Astrocyte of the hippocampus (primary cell): ENCODE measurements at places on chromosomes 5 and 9.

DNA sequence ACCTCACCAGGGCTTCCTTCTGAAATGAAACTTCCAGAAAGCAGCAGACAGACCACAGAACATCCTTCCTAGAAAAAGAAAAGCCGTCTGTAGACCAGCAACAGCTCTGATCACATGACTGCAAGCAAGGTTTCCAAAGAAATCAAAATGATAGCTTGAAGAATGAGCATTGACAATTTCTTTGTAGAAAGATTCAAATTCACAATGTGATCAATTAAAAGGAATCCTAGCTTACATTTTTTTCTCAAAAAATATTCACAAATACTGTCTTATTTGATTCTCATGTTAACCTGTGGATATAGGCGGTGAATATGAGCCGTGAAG is 144.9 kb downstream of the MTX3 start:
- no peak for DNase-seq

- peak; percentile 80 for DNase-seq
Observed at GRCh38 chr9:78866207-78867132, 569.5 kb downstream of the PSAT1 start.

GRCh38 chr9:77954013-77954665 is 77.5 kb downstream of the GNAQ start:
- peak; percentile 34 for DNase-seq

DNA sequence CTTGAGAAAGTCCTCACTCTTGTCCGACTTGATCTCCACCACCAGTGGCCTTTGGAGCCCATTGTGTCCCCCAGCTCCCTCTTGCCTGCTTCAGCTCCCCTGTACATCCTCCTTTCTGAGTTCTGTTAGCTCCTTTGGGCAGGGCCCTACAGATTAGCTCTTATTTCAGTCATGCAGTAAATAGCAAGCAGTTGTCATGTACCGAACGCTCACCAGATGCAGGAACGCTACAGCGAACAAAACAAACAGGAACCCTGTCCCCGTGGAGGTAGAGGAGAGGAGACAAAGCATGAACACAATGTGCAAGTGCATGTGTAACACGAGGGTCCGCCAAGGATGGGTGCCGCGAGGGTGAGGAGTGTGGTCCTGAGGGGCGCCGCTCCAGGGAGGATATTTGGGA is 111.3 kb downstream of the PDZD2 start:
- no peak for DNase-seq

GRCh38 chr9:79346350-79347020 is 225.3 kb upstream of the TLE4 start:
- DNase-seq: peak; percentile 63

GRCh38 chr5:144421411-144421810 is 250.7 kb downstream of the KCTD16 start:
- peak; percentile 69 for DNase-seq

- DNase-seq: peak; percentile 46
Observed at GRCh38 chr9:114177423-114178064, 22.2 kb downstream of the COL27A1 start.

DNA sequence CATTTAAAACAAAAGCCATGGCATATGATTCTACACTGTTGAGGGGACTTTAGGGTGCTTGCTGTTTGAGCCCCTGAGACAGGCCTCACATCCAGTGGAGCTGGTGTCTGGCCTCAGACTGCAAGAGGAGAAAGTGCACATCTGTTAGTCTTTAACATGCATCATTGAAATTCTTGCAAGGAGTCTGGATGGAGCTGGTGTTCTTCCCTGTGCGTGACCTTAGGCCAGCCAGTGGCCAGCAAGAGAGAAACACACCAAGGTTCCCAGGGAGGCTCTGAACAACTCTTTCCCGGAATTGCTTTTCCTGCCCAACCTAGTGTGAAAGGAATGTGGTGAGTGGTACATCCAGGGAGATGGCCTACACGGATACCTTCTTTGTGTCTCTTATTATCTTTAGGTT is 282.8 kb upstream of the TNC start:
- DNase-seq: peak; percentile 29

DNA sequence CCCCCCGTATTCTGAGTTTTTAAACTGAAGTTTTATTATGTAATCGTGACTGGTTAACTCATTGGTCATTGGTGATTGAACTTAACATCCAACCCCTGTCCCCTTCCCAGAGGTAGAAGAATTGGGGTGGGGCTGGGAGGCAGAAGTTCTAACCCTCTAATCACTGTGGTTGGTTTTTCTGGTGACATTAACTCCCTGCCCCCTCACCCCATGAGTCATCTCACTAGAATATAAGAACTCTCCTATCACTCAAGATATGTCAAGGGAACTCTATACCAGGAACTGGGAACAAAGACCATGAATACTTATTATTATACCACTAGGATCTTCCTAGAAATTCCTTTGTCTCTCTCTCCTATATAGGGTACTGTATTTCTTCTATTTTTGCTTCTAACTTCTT is 52.3 kb upstream of the CAVIN4 start:
- DNase-seq: peak; percentile 2

DNA sequence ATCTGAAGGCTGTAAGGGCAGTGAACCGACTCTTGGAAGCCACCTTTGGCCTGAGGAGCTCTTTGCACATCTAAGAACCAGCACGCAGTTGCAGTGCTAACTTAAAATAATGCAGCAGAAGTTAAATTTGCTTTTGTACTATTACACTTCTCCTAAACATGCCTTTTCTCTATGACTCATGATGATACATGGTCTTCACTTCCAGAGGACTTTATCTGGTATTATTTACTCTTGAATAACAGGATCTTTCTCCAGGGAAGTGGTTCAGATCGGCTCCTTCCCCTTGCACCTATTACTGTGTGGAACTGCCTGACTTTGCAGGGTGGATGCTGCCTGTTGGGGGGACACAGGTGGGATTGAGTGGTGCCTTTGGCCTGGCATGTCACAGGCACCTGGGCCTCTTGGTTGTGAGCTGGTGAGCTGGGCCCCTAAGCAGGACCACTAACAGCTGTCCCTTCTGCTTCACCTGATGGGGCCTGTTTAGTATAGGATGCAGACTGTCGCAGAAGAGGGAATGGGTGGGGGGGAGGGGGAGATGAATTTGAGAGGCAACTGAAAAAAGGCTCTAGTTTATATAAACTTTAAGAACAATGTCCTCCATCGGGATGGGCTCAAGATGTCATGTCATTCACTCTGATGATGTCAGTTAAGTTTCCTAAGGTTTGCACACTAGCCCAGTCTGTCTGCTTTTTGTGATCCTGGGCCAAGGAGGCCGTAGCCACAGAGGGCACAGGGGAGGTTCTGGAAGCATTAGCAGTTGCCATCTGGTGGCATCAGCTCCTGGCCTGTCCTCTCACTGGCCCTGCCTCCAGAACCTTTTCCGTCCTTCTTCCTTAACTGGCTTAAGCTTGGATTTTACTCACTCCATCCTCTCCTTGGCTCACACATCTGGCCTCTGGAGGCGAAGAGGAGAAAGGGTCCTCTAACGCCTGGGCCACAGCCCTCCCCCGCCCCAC is 33.9 kb upstream of the GABBR2 start:
- no peak for DNase-seq

DNA sequence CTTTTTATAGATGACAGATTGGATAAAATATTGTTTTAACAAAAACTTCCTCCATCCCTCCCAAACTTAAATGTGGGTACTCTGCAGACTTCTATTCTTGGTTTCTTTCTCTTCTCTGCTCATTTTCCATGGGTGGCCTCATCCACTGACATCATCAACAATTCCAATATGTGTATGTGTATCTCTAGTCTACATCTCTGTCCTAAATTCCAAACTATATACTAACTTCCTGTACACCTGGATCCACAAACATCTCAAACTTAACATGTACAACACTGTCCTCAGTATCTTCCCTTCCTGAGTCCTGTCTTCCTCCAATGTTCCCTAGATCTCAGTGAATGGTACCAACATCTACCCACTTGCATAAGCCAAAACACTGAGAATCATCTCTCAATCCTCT is 28.5 kb upstream of the CDK5RAP2 start:
- no peak for DNase-seq

DNA sequence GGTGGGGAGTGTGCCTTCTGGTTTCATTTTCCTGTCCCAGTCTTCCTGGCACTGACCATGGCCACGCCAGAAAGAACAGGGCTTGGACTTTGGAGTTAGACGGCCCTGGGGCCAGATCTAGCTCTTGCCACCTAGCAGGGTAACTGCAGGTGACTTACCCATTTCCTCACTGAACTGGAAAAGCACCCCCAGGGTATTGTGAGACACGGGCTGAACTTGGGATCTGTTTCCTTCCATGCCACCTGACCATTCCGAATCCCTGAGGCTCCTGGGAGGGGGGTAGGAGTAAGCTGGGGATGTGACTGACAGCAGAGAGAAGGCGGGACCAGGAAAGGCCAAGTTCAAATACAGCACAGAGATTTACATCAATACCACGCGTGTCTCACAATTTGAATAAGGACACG is 9.4 kb downstream of the HNRNPAB start:
- no peak for DNase-seq

GRCh38 chr9:71791875-71792274 is 23.6 kb upstream of the CEMIP2 start:
- peak; percentile 26 for DNase-seq

DNA sequence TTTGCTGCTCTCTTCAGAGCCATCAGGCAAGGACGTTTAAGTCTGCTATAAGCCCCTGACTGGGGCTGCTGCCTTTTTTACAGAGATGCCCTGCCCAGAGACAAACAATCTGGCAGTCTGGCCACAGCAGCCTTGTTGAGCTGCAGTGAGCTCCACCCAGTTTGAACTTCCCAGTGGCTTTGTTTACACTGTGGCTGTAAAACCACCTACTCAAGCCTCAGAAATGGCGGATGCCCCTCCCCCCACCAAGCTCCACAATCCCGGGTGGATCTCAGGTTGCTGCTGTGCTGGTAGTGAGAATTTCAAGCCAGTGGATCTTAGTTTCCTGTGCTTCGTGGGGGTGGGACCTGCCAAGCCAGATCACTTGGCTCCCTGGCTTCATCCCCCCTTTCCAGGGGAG is 59.7 kb upstream of the SNCAIP start:
- DNase-seq: no peak

DNA sequence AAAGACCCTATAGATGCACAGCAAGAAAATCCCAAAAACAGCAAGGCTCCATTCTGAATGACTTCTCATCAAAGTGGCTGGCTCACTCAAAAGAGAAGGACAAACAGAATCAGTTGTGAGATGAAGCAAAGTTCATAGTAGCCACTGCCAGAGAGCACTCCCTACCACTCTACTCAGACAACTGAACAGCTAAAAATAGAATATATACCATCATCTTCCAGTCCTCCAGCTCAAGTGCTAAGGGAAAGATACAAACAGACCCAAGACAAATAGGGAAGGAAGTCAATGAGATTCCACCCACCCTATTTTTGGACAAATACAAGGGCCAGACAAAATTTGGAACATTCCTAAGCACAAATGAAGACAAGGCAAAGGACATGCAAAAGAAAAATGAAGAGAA is 20.6 kb downstream of the GNAQ start:
- DNase-seq: no peak

- no peak for DNase-seq
Observed at GRCh38 chr5:147961208-147961749, 54.9 kb upstream of the C5orf46 start.

DNA sequence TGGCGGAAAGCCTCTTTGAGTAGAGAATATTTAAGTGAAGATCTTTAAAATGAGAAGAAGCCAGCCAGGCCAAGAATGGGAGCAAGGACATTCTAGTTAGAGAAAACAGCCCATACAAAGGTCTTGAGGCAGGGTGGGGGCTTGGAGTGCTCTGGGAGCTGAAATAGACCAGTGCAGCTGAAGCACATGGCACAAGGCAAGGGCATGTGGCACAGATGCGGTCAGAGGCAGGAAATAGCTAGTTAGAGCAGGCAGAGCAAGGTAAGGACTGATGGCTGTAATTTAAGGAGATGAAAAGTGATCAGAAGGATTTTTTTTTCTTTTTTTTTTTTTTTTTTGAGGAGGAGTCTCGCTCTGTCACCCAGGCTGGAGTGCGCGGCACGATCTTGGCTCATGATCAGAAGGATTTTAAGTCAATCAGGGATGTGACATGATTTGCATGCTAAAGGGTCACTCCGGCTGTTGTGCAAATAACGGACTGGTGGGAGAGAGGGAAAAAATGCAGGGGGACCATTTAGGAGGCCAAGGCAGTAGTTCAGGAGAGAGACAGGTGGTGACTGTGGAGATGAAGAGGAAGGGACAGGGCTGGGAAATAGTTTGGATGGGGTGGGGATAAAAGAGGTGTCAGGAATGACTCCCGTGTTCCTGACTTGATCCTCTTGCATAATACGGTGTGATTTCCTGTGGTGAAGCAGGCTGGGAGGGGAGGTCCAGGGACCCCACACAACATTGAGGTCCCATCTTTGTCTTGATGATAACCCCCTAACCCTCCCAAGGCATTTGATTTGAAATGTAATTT is 207.6 kb downstream of the HSPA4 start:
- DNase-seq: no peak

DNA sequence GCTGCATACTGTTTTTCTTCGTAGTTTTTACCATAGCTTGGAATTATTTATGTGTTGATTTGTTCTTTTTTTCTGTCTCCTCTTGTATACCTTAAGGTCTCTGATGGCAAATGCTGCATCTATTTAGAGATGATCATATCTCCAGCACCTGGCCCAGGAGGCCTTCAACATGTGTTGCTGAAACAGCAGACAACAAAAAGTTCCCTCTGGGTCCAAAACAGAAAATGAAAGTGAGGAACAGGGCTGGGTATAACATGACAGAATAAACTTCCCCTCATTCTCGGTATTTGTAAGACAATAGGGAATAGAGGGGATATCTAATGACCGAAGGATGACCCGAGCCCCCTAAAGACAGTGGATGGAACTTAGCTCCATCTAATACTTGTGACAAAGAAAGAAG is 22.7 kb upstream of the PCSK1 start:
- DNase-seq: no peak

DNA sequence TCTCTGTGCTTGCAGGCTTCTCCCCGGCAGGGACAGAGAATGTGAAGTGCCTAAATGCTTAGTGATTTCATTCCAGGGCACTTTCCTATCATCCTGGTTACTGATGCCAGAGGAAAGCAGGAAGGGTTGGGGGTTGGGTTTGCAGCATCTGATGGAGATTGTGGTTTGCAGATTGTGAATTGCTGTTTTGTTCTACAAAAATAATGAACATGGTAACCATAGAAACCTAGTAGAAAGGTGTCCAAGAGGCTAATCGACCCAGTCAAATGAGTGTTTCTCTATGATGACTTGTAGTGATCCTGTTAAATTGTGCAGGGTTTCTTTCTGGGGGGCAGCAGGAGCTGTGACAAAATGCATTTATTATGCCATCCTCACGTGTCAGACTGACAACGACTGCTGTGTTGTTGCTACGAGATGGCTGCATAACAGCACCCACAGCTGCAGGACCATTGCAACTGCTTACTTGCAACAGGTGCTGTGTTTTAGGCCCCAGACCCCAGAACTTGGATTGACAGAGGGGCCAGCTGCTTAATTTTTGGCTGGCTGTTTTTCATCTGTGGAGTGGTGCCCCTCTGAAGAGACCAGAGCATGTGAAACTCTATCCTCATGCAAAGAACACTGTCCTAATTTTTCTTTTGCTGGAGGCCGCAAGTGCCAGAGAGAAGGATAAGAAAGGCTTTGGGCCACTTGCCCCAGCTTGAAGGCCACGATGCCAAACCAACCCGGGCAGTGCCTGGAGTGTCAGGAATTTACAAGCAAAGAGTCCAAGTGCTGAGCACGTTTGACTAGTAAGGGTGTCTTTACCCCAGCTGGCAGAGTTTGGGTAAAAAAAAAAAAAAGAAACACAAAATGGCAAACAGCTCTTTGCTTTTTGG is 397.8 kb downstream of the GADD45G start:
- DNase-seq: peak; percentile 71
